ENCODE measurements at places on chromosomes 3 and 15.

DNA sequence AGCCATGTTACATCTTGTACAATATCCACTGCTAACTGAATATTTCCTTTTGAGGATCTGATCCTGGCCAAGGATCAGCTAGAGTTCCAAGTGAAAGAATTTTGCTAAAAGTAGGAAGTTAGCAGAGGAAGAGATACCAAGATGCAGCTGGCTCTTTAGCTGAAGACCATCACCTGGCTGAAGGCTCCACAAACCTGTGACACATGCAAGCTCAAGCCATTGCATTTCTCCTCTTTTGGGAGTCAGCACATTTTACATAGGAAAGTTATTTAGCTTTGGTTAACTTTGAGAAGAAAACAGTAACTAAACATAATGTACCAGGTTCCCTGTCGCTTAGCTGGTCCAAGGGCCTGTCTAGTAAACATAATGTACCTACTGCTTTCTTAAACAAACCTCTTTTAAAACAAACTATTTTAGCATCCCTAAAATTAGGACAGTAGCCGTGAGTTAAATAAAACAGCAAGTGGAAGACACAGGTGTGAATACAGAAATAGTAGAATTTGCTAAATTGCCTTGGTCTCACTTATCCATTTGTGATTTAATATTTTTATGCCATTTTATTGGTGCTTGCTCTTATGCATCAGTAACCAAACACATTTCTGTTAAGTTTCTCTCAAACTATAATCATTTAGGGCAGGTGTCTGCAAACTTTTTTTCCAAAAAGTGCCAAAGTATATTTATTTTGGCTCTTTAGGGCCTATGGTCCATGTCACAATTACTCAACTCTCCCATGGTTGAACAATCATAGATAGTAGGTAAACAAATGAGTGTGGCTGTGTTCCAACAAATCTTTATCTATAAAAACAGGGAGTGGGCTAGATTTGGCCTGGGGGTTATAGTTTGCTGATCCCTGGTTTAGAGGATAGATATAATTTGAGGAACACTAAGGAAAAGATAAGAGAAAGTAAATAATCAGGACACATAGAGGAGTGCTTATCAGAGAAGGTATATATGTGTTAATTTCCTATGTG, 11.2 kb downstream of the GCSAM start:
- DNase-seq: no peak

DNA sequence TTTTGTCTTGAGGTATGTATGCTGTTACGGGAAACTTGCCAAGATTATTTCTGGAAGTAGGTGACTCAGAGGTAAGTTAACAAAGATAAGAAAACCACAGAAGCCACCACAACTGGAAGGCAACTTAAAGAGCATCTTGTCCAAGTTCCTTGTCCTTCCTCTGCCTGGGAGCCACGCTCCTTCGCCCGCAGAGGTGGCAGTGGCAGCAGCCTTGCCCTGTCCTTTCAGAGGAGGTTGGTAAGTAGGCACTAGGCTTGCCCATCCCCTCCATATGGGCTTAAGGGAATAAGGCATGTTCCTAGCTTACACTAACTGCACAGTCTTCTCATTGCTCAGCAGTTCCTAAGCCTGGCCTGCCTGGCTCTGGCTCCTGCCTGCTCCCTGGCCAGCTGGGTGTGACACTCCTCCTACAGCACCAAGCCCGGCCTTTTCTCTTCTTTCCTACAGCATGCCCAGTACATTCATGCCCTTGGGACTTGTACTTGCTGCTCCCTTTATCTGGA, 48.0 kb upstream of the RAB6B start:
- no peak for DNase-seq

DNA sequence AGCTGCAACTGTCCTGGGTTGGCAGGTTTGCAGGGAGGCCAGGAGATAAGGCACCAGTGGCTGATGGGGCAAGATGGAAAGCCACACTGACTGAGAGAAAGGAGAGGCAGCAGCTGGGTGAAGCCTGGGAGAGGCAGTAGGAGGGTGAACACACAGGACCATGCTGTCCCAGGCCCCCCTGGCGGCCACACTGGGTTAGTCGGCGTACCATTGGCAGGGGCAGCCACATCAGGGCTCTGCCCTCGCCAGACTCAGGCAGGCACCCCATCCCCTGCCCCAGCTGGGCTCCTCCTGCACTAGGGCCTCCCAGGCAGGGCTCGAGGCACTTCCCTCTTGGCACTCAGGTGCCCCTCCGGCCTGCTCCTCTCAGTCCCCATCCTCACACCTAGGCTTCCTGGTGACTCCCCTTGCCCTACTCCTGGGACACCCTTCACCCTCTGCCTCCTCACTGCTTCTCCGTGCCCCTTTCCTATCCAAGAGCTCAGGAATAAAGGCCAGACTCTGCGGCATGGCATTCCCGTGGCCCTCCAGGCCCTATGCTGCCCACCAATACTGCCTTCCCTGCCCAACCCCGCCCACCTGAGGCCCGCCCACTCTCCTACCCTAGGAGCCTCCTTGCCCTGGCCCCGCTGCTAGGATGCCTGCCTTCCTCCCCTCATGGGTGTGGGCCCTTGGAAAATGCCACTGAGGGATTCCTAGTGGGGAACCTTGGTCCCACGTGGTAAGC, 28.7 kb upstream of the DUSP7 start:
- DNase-seq: no peak

DNA sequence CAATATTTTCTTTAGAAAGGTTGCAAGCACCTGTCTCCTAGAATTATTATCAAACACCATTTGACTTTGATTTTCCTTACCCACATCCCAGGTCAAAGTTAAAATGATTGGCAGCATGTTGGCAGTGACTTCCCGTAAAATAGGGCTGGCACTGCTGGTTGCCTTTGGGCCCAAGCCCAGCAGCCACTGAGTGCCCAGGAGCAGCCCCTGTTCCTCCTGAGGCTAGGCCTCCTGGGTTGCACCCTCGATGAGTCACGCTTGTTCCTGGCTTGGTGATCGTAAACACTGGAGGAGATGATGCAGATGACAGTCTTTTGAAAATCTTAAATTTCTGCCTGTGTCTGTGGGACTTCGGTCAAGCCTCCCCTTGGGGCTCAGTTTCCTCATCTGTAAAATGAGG, 290.0 kb downstream of the TLE3 start:
- DNase-seq: no peak

- no peak for DNase-seq
These were observed 165.3 kb downstream of the PLCL2 start for GRCh38 chr3:17050071-17050470.

DNA sequence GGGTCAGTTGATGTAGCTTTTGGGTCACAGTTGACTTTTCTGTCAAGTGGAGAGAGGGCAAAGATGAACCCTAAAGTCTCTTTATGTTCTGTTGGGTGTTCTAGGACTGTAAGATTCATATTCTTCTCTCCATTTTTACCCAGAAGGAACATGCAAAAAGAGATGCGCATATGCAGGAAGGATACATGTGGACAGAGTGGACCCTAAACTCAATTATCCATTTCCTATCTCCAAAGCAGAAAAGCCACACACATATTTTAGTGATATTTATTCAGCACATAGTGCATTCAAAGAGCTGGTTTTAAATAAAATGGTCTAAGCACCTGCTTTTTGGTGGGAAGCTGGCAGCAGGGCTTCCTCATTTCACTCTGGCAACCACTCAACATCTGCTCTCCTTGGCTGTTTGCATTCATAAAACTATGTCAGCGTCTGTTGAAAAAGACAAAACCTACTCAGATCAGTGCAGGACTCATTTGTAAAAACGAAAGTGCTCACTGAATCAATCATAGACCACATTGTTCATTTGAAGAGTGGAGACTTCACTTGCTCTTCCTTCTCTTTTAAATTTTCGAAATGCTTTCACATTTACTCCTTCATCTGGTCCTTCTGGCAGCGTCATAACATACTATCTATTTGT, 96.6 kb downstream of the SEMA6D start:
- DNase-seq: no peak

DNA sequence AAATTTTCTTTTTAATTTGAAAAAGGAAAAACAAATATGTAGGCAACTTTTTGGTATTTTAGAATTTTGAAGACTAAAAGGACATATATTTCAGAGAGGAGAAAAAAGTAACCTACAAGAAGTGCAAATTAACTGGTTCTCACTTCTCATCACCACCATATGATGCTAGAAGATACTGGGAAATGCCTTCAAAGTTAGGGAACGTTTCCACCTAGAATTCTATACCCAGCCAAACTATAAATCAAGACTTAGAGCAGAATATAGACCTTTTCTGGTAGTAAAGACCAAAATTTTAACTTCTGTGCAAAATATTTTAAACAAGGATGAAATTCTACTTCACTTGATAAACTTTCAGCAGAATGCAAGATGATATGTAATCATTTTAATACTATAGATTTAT, 112.3 kb upstream of the PHLDB2 start:
- DNase-seq: no peak

- no peak for DNase-seq
These were observed 30.4 kb downstream of the UBE3A start for GRCh38 chr15:25408428-25408827.

DNA sequence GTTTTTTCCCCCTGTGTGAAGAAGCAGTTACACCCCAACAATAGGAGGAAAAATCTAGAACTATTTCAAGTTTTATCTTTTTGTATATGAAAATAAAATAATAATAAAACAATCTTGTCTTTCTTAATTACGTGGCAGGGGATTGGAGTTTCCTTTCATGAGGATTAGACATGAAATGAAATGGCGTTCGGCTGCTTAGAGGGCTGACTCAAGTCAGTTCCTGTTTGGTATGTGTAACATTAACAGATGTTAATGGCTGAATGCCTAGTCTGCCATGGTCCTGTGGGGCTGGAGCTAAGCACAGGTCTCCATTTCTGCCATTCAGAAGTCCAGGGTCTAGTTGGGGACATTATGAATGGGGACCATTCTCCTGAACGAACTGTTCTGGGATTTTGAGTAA, 3.1 kb upstream of the EXOG start:
- DNase-seq: no peak

DNA sequence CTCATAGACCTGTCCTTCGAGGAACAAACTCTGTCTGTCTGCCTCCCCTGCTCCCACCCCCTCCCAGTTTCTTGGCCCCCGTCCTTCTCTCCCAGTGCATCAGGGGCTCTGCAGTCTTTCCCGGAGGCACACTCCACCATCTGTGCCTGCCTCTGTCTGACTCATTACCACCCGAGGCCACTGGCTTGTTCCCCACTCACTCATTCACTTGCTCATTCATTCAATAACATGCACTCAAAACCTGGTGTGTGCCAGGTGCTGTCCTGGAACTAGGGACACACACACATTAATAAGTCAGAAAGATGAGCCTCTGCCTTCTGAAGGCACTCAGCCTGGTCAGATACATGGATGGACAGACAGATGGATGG, 12.4 kb downstream of the AMIGO3 start:
- no peak for DNase-seq

DNA sequence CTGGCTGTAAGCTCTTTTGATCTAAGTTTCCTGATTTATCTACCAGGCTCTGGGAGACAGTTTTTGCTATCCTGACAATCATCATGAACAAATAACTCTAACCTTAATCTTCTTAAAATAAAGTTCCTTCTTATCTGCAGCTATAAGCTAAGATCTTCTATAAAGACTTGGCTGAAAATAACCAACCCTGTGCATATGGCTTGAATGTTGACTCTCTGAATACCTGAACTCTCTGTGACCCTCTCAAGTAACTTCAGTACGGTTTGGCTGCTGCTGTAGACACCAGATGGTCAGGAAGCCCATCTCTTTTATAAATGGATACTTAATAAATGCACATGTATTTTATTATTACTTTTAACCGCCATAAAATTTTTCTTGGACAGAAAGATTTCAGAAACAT, 412.4 kb upstream of the CBLB start:
- no peak for DNase-seq

DNA sequence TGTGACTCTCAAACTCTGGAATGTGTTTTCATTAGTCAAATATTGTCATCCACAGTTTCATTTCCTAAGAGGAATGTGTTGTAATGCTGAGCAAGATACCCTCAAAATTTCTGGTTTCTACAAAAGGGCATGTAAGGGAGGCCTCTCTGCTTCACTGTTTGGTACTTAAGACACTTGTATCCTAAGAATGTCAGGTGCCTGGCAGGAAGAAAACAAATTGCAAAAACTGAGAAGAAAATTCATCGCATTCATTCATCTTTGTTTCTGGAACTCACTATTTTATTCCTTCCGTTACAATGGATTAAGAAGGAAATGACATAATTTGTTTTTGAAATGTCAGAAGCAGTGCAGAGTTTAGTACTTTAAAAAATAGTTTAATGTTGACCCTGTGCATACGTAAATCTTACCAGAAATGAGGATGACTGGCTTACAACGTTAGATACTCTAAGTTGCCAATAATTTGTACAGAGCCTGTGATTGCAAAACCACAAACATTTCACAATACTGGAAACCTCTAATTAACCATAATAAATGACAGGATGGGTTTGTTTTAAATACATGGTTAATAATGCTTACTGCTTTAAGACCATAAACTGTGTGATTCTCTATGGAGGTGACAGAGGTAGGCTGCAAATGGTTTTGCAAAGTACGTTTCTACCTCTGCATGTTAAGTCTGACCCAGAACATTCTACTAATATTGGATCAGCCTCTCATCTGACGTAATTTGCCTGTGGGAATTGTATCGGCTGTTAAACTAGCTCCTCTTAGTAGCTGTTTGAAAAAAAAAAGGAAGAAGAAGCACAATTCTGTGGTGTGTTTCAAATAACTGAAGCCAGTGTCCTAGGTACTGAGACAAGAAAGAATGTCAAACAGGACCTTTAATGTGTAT, 477.8 kb downstream of the RBMS3 start:
- DNase-seq: no peak

DNA sequence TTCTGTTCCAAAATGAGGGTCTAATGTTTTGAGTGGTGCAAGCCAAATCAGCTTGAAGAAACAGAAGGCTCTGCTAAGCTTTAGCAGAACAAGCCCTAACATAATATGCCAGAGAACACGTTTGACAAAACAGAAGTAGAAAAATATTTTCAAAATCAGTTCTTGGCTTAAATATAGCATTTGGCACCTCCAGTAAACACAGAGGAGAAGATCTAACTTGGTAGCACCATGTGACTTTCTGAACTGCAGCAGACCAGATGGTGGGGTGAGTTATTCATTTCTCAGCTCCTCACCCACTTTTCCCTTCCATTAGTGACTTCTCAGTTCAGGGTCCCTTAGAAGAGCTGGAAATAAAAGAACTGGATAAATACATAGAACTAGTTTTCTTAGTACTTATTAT, 395.8 kb downstream of the MAGI1 start:
- no peak for DNase-seq

- DNase-seq: no peak
These were observed 225.7 kb upstream of the ADAMTS9 start for GRCh38 chr3:64913515-64913914.

- no peak for DNase-seq
These were observed 65.8 kb upstream of the TRA2B start for GRCh38 chr3:186003610-186004009.

GRCh38 chr3:195907934-195908693, at the start of gene TNK2:
TSS of gene TNK2 (minus strand) at chr3:195908551. CDS start at chr3:195888588, 19,963 bp downstream.
- DNase-seq: peak; percentile 82

- DNase-seq: no peak
These were observed 17.5 kb downstream of the SENP8 start for GRCh38 chr15:72135719-72136118.

- no peak for DNase-seq
These were observed 226.8 kb upstream of the BHLHE40 start for GRCh38 chr3:4752201-4753072.

- no peak for DNase-seq
These were observed 12.6 kb downstream of the CEP152 start for GRCh38 chr15:48798319-48798718.

Measured in activated CD8-positive, alpha-beta memory T cell treated with anti-CD3 and anti-CD28 coated beads for 24 hours (primary cell).